ENCODE measurements at places on chromosomes 3 and 15.
A peak's percentile ranks its signal among the peaks of the same experiment; 100 is the strongest.

DNA sequence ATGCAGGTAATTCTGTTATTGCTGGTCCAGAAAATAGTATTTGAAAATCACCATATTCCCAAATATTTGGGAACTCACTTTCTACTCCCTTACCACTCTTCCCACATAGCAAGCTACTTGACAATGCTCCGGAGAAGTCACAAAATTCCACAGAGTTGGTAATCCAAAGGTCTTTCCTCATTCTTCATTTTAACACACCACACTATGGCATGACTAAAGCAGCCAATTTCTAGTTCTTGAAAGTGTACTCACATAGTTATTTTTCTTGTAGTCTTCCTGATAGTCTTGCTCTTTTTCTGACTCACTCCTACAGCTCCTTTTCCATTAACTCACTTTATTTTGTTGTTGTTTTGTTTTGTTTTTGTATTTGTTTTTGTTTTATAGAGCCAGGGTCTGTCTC lies 67.2 kb downstream of the MYO9A start:
- DNase-seq, result no peak

DNA sequence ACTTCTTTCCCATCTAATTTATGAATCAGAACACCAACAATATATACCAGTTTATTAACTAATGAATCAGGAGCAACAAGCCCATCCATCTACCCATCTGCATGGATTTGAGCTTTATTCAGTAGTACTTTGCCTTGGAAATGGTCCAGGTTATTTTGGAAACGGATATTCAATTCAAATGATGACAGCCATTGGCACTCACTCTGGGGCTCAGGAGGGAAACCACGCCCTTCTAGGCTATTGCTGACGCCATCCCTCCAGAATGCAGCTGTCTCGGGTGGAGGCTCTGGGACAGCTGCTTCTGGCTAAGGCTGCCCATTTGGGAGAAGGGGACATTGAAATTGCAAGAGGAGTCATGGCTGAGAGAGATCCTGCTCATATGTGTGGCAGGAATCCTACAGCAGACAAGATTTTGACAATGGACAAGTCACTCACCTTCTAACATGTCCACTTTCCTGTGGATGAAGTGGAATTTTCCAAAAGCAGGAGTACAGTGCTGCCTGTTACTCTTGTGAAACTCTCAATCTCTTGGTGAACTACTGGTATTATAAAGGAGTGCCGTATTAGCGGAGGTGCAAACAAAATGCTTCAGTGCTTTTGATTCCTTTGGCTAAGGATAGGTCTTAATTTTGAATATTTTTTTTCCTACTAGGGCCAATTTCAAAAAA lies 29.3 kb upstream of the TRAK1 start:
- no peak for DNase-seq

- no peak for DNase-seq
These were observed 310.6 kb upstream of the LRRFIP2 start for GRCh38 chr3:37484884-37485559.

- DNase-seq, result peak; percentile 28
These were observed 311.3 kb downstream of the UACA start for GRCh38 chr15:70451821-70452653.

DNA sequence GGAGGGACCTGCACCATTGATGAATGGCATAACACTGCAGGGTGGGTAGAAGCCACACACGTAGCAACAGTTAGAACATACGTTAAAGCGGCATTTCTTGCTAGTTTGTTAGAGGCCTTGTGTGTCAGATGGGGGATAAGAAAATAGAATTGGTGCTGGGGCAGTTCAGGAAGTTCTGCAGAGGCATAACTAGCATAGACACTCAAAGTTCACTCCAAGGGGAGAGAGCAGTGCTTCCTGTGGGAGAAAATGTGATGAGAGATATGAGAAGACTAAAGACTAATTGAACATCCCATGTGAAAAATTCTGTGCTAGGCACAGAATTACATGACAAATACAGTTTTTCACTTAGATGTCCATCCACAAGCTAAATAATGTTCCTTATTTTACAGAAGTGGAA lies 327.1 kb downstream of the ZNF621 start:
- no peak for DNase-seq

DNA sequence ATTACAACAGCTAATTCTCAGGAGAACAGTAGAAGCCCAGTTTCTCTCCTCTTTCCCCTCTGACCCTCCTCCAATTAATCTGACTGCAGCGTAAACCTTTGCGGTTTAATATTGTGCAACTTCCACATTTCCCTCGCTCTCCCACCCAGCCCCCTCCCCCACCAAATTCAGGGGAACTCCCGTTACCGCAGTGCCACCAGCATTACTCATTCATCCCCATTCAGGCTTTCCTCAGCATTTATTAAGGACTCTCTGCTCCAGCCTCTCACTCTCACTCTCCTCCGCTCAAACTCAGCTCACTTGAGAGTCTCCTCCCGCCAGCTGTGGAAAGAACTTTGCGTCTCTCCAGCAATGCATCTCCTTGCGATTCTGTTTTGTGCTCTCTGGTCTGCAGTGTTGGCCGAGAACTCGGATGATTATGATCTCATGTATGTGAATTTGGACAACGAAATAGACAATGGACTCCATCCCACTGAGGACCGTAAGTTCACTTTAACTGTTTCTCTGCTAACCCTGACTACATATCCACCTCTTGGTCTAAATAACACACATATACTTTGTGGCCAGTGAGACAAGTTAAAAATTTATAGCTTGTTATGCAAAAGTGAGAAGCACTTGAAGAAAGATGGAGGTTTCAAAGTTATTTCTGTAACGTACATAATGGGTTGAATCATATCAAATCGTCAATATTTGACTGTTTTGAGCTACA lies at the start of gene PTX3:
Gene PTX3, plus strand, starts transcription at position 268 of the 709 bp plus-strand sequence. Its CDS starts 84 bp downstream, at position 352.
- no peak for DNase-seq

GRCh38 chr15:58513008-58513407 lies 81.2 kb downstream of the LIPC start:
- DNase-seq, result no peak

DNA sequence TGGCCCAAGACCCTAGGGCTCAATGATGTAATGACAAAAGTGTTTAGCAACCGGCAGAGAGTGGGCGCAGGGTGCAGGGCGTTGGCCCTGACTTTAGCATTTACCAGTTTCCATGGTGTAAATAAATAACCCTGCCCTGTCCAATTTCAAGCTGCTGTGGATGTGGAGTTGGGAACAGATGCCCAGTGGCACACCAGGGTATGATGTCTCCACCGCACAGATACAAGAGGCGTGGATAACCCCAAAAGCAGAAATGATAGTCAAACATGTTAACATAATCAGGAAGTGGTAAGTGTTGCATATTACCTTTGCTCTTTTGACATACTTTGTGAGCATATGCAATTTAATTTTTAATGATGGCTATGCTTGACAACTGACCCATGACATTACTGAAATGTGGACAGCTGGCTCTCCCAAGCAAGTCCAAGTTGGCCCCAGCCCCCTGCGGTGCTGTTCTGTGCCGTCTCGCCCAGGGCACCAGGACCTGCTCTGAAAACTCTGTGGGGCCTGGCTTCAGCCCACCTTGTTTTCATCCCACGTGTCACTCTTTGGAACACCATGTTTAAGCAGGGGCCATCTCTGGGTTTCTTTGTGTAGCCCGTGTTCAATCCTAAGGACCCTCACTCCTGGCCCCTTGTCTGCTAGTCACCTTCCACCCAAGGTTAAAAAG lies 10.8 kb upstream of the ANPEP start:
- no peak for DNase-seq

DNA sequence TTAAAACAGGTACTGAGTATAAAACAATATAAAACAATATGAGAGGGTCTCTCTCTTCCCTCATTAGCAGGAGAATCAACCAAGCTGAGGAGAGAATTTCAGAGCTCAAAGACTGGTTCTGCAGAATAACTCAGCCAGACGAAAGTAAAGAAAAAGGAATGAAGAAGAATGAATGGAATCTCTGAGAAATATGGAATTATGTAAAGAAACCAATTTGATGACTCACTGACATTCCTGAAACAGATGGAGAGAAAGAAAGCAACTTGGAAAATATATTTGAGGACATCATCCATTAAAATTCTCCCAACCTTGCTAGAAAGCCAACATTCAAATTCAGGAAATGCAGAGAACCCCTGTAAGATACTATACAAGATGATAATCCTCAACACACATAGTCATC lies 630.9 kb downstream of the PYDC2 start:
- no peak for DNase-seq

DNA sequence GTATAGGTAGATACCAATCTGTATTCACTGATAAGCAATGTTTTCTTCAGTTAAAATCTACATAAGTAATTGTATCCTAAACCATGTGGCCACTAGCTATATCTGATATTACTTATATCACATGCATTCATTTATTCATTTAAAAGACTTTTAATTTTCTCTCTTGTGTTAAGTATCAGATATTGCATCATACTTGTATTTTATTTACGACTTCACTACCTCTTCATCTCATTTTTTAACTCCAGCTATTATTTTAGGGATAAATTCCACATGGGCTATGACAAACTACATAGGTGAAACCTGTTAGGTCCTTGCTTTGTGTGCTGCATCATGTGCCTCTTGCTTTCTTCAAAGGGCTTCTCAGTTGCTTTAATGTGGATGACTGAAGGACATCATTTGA lies 1018.3 kb downstream of the ZPLD1 start:
- no peak for DNase-seq

DNA sequence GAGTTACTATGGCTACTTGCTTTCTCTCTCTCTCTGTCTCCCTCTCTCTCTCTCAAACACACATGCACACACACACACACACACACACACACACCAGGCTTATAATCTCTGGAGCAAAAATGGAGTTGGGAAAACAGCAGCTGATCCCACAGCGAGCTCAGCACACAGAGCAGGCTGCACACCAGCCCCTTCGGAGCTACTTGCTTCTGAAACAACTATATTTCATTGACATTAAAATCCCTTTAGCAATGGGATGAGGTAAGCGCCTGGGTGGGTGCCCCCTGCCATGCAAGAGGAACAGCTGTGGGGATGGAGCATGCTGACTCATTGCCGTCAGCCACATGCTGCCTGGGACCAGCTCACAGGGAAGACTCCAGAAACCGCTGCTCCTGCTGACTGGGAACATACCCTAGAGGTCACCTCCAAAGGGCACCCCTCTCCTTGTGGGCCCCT lies 45.7 kb downstream of the B3GNT5 start:
- DNase-seq, result no peak

GRCh38 chr15:80007532-80007931 lies 36.5 kb upstream of the BCL2A1 start:
- DNase-seq, result no peak

DNA sequence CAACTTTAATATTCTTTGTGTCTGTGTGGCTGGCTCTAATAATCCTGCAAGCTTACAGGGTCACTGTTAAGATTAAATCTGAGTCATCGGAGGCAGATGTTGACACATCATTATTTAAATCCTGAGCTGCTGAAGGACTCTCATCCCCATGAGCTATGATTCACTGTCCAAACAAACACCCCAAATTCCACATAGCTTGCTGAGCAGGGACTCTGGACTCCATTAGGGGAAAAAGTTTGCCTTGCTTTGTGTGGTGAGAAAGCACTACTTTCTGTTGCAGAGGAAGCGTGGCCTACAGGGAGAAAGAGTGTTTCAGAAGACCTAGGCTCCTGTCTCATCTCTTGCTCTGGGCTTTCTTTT lies 213.7 kb downstream of the PDCD6IP start:
- no peak for DNase-seq

DNA sequence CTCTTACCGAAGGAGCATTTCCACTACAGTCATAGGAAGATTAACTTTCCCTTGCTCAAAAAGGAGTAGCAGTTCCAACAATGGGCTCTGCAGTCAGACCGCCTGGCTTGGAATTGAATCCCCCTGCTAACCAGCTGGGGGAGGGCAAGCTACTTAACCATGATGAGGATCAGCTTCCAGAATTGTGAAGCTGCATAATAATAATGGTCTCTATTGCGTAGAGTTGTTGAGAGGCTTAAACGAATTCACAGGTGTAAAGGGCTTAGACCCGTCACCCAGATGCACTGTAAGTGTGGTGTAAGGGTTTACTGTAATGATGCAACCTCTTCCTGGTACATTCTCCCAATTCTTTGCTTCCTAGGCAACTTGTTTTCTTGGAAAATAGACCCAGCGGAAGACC lies 185.2 kb upstream of the RGMA start:
- no peak for DNase-seq

DNA sequence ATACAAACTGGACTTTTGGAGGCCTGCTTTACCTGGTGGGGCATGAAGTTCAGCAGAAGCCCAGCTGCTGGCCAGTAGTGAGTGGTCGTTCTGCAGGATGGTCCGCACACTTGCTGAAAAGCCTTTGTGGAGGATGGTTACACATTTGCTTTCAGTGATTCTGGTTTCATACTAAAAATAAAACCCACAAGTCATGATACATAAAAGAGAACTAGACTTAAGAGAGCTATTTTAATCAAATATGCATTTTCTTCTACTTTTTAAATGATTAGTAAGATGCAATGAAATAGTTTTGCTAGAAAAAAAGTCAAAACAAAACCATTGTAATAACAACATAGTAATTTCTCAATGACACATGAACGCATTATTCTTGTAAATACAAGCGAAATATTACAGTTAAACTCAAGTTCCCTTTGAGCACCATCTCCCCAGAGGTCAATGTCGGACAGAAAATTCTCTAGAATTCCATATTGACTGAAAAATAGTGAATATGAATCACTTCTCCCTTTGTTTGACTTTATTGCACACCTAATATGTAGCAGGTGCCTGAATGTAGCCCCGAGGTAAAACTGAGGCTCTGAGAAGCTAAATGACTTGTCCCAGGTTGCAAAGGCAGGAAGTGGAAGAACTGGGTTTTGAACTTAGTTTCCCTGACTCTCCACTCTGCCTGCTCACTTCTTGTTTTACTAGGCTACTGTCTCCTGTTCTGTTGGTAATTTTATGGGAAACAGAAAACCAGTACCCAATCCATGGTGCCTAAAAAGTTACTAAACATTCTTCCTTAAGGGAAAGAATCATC lies 8.3 kb downstream of the IL5RA start:
- no peak for DNase-seq

DNA sequence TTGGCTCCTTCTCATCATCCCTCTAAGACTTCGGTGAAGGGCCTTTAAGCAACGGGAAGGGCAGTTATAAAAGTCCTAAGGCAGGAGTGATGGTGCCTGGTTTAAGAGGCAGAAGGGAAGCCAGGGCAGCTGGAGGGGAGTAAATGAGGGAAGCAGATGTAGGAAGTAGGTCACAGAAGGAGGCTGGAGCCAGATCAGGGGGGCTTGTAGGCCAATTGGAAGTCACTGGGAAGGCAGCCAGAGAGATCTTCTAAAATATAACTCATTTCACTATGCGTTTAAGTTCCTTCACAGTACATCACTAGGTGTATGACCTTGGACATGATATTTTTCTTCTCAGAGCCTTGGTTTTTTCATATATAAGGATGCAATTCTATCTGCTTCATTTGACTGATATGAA lies 94.7 kb downstream of the MYH15 start:
- no peak for DNase-seq

- no peak for DNase-seq
These were observed 21.7 kb downstream of the ETFA start for GRCh38 chr15:76289582-76289981.

GRCh38 chr3:70861855-70862254 lies 549.4 kb upstream of the MDFIC2 start:
- no peak for DNase-seq

- DNase-seq, result no peak
These were observed 19.5 kb upstream of the CAV3 start for GRCh38 chr3:8713901-8714759.

Measured in stimulated activated CD4-positive, alpha-beta T cell treated with anti-CD3 and anti-CD28 coated beads, TNF-alpha, amount 100 ng/mL, for 1 hour (primary cell).